ENCODE measurements at places on chromosomes 1 and 21. TPM values are rescaled to one million over a fixed set of nuclear protein-coding genes. Genes with fewer than 3 reads are reported as not detected.

The ITGB3BP gene
- 5.4 TPM for total RNA-seq

The ABCG1 gene
- 22.6 TPM for total RNA-seq

DNA sequence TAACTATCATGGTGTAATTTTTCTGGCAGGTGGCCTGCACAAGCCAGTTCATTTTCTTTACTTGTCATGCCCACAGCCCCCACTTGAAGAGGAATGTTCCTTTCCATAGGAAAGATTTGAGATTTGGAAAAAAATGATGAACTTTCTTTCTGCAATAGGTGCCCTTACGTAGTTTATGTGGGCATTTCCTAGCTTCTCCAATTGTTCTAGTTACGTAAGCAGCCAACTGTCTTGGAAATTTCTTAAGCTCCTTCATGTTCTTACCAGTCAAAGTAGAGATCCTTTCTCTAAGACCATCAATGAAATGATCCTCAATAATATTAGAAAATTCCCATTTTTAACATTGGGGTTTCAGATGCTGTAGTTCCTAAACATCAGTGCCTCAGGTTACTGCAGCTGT, 109.5 kb upstream of the F3 start:
- no peaks in the 10 kb centered on the region for H3K4me1 ChIP-seq
- no peak for DNase-seq
- no peak overlapping the region for H3K27ac ChIP-seq
- H3K27me3 ChIP-seq, result no peaks in the 10 kb centered on the region
- no peaks in the 10 kb centered on the region for H3K36me3 ChIP-seq

DNA sequence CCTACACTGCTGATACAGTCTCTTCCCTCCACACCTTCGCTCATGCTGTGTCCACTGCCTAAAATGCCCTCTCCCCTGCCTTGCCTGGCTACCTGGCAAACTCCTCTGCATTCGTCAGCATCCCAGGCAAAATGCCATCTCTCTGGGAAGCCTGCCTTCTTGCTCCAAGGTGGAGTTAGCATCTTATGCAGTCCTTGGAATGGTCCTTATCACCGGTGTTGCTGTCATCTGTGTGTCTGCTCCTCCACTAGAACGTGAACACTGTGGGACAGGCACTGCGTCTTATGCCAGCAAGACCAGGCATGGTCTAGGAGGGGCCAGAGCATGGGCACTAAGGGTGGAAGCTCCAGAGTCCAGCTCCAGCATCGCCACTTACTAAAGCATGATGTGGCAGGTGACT, 211.8 kb downstream of the MATN1 start:
- no peak for DNase-seq
- H3K36me3 ChIP-seq, result no peaks in the 10 kb centered on the region
- H3K27me3 ChIP-seq, result no peaks in the 10 kb centered on the region
- no peak overlapping the region for H3K27ac ChIP-seq
- no peaks in the 10 kb centered on the region for H3K4me1 ChIP-seq

GRCh38 chr1:236472850-236473788, 50.7 kb upstream of the LGALS8 start:
- no peak for DNase-seq
- H3K4me3 ChIP-seq, result no peak overlapping the region

DNA sequence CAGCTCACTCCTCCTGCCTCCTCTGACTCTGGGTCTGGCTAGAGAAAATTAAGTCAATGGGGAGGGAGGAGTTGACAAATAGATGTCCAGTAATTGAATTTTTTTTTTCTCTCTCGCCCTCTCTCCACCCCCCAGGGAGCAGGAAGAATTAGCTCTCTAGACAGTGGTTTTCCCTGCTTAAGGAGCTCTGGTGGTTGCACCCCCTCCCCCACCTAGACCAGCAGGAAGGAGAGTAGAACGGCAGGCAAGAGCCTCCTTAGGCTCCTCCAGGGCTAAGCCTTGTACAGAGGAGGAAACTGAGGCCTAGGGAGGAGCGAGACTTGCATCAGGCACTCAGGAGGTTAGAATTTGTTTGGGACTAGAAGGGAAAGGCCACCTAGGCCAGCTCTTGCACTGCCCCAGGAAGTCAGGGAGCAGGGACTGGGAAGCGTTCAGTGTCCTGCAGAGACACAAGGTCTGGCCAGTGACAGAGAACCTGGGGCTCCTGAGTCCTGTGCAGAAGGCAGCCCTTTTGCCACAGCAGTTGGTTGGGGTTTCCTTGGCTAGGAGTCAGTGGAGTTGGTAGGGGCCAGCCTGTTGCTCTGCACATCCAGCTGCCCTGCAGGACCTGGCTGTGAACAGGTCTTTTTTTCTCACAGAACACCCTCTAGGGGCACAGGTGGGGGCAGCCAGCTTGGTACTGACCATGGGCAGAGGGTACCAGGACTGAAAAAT, 49.5 kb upstream of the ACOT11 start:
- H3K36me3 ChIP-seq, result no peaks in the 10 kb centered on the region
- H3K27ac ChIP-seq, result no peak overlapping the region
- no peaks in the 10 kb centered on the region for H3K4me1 ChIP-seq
- no peaks in the 10 kb centered on the region for H3K27me3 ChIP-seq
- H3K4me3 ChIP-seq, result no peak overlapping the region

GRCh38 chr1:35350872-35351271, 82.4 kb downstream of the ZMYM4 start:
- no peaks in the 10 kb centered on the region for H3K36me3 ChIP-seq
- H3K4me1 ChIP-seq, result no peaks in the 10 kb centered on the region
- no peak for DNase-seq
- no peak overlapping the region for H3K4me3 ChIP-seq
- H3K27ac ChIP-seq, result no peak overlapping the region

All from uterus (tissue), 4 donors.